ENCODE measurements at places on chromosomes 11 and 22.

- DNase-seq, result no peak
Observed at GRCh38 chr22:35071784-35072183, 5.8 kb downstream of the ISX start.

- DNase-seq, result no peak
Observed at GRCh38 chr11:59503276-59503675, at the start of gene OR4D11. TSS of gene OR4D11 (plus strand) at chr11:59503576. CDS start at chr11:59503576, 0 bp downstream.

DNA sequence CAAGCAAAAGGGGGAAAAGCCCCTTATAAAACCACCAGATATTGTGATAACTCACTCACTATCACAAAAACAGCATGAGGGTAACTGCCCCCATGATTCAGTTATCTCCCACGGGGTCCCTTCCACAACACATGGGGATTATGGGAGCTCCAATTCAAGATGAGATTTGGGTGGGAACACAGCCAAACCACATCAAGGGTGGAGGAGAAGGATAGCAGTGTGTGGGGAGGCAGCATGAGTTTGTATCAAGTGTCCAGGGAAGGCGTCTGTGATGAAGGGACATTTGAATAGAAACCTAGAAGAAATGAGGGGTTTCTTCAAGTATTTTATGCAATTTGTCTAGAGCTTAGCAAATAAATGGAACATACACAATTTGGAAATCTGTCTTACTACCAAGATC lies 98.2 kb downstream of the SLC1A2 start:
- no peak for DNase-seq

DNA sequence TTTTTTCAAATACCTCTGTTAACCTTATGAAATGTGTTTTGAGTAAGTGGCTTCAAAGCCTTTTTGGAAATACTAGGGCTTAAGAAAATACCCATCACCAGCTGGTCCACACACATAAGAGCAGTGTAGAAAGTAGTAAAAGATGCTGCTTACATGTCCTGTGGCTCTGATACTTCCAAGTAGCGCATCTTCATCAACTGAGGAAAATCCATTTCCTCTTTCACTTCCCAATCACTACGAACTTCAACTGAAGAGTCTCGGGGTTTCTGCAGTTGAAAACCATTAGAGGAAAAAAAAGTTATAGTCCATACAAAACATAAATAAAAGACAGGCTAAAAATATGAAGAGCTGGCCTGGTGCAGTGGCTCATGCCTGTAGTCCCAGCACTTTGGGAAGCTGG lies 8.5 kb downstream of the EIF3D start:
- DNase-seq, result no peak

GRCh38 chr11:1757861-1758610 lies 5.7 kb downstream of the CTSD start:
- DNase-seq, result no peak

- DNase-seq, result peak; percentile 49
Observed at GRCh38 chr11:75536786-75537641, 11.3 kb upstream of the GDPD5 start.

- DNase-seq, result peak; percentile 72
Observed at GRCh38 chr11:44760917-44761550, 34.3 kb downstream of the TSPAN18 start.

DNA sequence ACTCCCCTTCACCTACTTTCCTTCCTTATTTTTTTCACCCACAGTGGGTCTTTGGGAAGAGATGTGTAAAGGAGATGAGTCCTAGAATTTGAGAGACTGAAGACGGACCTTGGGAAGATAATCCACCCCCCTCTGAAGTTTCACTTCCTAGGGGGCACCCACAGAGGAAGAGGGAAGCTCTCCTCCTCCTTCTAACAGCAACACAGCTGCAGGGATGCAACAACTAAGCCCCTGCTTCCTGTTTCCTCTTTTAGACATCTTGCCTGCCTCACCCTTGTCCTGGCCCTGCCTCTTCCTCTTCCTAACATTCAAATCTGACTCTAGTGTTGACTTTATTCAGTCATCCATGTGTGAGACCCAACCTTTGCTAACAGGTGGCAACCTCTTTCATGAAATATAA lies 424.6 kb downstream of the BUD13 start:
- DNase-seq, result no peak

DNA sequence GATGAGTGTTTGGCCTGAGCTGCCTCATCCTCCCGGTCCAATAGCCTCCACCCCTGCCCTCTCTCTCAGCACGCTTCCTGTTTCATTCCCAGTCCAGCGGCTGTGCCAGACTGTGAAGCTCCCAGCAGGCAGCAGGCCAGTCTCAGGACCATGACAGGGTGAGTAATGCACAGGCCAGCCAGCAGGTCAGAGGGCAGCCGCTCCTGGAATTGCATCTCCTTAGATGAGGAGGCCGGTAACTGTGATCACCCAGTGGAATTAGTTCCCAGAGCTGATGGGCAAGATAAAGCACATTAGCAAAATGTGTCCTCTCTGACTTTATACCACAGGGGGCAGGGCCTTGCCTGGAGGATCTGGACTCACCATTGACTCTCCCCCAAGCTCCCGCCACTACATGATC lies 251.2 kb downstream of the ETS1 start:
- no peak for DNase-seq

DNA sequence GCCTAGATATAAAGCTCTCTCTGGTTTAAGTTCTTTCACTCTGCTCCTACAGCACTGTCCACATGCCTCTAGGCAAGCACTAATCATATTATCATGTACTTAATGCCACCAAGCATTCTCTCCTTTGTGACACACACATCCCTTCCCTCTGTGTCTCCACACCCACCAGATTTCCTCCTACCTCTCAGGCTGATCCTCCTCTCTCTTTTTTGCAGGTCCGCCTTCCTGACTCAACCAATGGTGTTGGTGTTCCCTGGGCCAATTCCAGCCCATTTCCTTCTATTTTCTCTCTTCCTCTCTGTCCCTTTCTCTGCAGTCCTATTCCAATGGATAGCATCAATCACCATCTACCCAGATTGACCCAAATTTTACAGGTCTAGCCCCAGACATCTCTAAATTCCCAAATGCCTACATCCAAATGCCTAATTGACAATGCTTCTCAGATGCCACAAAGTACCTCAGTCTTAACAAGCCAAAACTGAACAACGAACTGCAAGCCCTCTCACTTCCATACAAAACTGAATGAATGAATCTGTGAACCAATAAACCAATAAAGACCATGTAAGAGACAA lies 504 bp upstream of the ZNF215 start:
- DNase-seq, result peak; percentile 68

DNA sequence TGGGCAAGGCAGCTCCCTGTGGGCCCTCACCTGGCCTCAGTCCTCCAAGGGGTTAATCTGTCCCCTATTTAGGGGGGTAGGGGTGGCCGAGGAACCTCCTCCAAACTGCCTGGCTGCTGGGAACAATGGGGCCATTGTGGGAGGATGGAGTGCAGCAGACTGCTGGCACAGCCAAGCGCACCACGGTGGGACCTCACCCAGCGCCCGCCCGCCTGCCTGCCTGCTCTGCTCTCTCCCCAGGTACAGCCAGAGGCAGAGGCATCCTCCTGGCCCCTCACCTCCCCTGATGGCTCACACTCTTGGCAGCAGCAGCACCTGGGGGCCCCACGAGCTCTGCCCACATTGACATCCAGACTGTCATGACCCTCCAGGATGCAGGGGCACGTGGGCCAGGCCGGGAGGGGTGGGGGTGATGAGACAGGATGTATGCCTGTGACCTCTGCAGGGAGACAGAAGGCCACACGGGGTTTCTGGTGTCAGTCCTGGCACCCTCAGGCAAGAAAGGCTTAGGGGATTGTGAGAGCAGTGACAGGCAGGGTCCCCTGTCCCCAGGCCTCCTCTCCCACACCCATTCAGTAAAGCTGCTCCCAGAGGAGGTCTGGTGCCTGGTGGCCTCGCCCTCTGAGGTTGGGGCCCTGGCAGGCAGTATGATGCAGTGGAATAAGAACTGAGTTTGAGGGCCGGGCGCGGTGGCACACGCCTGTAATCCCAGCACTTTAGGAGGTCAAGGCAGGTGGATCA lies 11.4 kb downstream of the BCL9L start:
- DNase-seq, result no peak

GRCh38 chr11:93028960-93029522 lies 59.6 kb downstream of the MTNR1B start:
- no peak for DNase-seq

DNA sequence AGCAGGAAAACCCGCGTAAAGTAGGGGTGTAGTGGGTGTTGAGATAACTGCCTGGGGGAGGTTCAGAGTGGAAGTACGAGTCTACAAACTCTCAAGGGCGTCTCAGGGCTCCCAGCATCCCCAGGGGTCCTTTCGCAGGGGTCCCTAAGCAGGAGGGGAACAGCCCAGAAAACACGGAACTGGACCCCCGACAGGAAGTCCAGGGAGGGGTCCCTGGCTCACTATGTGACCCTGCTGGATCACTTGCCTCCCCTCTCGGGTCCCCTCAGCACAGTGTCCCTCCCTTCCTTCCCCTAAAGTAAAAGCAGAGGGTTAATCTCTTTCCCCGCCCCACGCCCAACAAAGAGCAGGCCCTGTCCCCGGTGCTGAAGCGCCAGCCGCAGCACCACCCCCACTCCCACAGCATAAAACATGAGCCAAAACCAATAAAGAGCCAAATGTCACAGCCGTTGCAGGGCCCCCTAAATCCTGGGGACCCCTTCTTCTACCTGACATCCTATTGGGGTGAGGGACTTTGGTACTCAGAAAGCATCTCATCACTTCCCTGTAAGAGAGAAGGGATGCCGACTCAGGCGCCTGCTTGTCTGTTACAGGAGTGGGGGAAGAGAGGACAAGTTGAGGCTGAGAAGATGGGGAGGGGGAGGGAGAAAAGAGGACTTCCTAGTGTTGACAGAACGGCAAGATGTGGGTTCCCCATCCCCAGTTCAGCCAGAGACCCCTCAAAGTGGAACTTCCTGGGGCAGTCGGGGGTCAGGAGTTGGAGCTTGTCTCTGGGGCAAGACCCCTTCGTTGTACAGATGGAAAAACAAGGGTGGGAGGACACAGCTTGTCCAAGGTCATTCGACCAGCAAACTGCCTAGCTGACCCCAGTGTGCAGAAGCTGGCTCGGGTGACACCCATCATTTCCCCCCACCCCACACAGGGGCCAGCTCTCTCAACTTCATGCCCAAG lies 1.4 kb upstream of the NEFH start:
- no peak for DNase-seq

- no peak for DNase-seq
Observed at GRCh38 chr11:134119094-134119493, 50.2 kb downstream of the JAM3 start.

DNA sequence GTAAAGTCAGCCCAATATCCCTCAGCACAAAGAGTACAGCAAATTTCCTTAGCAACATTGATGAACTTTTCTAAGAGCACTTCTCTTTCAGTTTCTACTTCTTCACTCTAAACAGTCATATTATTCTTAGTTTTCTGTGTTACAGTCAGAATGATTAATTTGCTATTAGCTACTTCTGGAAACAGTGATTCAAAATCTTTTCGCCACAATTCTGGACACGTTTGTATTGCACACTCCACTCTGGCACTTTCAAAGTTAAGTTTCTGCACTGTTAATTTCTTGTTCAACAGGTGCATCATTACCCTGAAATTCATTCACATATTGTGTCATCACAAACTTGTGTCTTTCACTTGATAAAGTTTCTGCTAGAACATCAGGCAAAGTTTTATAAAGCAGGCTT lies 22.5 kb downstream of the ABTB2 start:
- DNase-seq, result no peak

GRCh38 chr22:49657275-49657973 lies 170.2 kb downstream of the BRD1 start:
- no peak for DNase-seq

GRCh38 chr11:88340366-88340935 lies 2.9 kb upstream of the CTSC start:
- no peak for DNase-seq

DNA sequence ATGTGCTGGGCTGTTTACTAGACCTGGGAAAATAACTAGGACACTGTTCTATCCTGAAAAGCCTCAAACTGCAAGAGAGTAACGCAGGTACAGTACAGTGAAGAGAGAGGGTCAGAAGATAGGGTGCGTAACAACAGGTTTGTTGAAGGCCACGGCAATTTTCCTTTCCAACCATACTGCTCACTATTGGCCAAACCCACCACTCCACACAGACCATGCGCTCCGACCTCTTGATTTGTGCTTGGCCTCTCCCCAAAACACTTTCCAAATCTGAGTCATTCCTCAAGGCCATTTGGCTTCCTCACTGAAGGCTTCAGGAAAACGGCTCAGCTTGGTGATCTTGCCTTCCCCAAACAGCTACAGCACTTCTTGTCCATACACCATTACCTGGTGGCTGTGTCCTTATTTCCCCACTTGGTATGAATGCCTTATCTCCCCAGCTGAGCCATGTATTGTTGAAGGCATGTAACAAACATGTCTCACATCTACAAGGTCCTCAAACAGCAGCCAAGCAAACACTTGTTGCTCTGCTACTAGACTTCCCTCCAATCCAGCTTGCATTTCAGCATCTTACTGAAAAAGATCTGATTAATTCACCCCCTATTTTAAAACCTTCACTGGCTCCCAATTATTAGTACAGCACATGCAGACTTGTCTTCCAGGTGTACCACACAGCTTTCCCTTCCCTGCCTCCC lies 40.9 kb downstream of the TCF20 start:
- no peak for DNase-seq

All from RKO (cell line).